ENCODE measurements at places on chromosomes 5 and 9.

GRCh38 chr5:79636981-79637733 is 24.9 kb downstream of the TENT2 start:
- no peak for DNase-seq

DNA sequence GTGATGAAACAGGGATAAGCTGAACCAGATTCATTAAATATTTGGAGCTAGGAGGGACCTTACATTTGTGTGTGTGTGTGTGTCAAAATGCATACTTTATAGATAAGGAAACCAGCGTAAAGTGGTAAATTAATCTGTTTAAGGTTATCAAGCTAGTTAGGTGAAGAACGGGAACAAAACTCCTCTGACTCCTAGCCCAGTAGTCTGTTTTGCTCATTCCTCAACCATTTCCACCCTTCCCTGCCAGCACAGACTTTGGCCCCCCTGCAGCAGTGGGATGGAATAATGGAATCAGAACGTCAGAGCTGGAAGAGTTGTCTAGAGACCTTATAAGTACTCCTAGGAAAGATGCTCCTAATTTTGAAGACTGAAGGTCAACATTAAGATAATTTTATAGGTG is 6.5 kb downstream of the AGXT2 start:
- DNase-seq: no peak

DNA sequence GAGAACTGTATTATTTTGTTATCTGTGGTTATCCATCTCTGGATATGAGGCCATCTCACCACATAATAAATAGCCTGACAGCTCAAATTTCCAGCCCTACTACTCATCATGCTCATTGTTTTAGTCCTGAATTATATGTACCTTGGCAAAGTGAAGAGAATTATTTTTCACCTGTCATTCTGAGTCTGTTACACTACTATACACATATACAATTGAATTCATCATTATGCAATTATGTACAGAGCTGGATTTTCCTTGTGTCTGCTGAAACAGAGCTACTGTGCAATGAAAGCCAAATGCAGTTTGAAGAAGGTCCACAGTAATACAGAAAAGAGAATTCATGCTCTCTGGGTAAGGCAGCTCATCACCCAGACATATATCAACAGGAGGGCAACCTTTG is 28.5 kb downstream of the ESM1 start:
- no peak for DNase-seq

DNA sequence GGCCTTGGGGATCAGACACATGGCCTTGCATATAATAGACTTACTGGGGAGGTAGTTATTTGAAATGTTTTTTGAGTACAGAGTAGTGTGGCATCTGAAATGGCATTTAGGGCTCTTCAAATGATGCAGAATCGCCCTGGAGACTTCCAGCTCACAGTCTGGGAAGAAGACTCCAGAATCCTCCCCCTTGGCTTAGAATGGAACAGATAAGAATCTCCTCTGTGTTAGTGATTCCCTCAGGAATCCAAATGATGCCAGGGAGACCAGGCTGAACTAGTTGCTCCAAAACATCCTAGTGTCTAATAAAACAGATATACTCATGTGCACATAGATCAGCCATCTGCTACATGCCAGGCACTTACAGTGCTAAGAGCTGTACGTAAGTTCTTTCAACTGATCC is 38.6 kb upstream of the SMC5 start:
- no peak for DNase-seq

DNA sequence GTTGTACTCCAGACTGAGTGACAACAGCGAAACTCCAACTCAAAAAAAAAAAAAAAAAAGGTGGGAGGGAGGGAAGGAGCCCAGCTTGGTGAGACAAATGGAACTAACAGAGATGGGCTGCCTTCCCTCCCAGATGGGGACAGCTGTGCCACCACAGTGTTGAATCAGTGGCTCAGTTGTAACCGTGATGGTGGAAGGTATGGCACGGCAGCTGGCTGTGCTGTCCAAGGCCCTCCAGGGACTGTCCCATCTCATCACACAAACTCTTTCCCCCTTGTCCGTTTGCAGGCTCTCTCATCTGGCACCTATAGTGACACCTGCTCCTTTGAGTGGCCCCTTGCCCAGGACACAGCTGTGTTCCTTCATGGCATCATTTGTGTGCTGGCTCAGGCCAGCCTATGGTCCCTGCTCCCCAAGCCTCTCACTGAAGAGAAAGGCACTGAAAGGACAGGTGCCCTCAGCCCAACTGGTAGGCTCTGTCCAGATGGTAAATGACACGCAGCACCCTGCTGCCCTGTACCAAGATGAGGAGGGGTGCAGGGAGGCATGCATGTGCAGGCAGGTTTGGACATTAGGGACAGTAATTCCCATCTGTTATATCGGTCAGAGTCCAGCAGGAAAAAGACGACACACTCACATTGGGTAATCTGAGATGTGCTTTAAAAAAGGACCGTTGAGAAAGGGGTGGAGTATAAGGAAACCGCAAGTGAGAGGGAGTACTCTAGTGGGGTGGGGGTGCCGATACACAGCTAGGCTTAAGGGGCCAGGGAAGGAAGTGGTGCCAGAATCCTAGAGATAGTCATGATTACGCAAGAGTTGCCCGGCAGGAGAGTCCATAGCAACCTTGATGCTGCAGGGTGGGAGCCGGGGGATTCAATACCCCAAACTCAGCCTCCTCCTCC is 4.3 kb downstream of the SMIM33 start:
- peak; percentile 65 for DNase-seq

- no peak for DNase-seq
Measured at GRCh38 chr9:33377089-33377715, 25.2 kb downstream of the AQP7 start.

GRCh38 chr5:93273176-93273575 is 307.8 kb downstream of the NR2F1-AS1 start:
- no peak for DNase-seq

DNA sequence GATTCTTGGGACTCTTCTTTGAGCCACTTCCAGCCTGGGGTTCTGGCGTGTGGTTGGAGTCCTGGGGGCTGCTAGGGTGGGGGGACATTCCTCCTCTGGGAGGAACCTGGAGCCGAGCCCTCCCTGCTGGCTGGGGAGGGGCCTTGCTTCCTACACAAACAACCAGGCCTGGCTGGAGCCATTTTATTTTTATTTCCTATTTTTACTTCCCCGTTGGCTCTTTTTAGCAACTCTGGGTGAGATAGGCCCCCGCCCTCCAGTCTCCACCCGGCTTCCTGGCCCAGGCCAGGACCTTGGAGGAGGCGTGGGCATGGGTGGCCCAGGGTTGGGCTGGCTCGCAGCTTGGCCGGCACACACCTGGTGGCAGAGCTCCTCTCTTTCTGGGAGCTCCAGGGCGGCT is 15.1 kb downstream of the RXRA start:
- peak; percentile 68 for DNase-seq

DNA sequence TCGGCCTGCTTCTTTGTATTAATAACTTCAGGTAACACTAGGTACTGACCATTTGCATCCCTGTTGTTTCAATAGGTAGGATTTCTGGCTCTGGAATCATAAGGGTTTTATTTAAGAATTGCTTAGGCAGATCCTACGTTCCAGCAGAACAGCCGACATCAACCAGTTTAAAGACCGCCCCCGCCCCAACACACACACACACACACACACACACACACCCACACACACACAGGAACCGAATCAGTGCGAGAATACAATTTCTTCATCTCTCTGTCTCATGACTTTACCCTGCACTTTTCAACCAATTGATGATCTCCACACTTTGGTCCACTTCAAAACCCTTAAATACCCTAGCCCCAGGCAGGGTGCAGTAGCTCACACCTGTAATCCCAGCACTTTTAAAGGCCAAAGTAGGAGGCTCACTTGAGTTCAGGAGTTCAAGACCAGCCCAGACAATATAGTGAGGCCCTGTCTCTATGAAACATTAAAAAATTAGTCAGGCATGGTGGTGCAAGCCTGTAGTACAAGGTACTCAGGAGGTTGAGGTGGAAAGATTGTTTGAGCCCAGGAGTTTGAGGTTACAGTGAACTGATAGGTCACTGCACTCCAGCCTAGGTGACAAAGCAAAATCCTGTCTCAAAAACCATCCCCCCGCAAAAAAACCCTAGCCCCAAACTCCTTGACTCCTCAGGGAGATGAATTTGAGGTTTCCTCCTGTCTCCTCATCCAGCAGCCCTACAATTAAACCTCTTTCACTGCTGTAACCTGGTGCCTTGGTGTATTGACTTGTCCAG is 2.7 kb upstream of the MTMR12 start:
- DNase-seq: no peak

DNA sequence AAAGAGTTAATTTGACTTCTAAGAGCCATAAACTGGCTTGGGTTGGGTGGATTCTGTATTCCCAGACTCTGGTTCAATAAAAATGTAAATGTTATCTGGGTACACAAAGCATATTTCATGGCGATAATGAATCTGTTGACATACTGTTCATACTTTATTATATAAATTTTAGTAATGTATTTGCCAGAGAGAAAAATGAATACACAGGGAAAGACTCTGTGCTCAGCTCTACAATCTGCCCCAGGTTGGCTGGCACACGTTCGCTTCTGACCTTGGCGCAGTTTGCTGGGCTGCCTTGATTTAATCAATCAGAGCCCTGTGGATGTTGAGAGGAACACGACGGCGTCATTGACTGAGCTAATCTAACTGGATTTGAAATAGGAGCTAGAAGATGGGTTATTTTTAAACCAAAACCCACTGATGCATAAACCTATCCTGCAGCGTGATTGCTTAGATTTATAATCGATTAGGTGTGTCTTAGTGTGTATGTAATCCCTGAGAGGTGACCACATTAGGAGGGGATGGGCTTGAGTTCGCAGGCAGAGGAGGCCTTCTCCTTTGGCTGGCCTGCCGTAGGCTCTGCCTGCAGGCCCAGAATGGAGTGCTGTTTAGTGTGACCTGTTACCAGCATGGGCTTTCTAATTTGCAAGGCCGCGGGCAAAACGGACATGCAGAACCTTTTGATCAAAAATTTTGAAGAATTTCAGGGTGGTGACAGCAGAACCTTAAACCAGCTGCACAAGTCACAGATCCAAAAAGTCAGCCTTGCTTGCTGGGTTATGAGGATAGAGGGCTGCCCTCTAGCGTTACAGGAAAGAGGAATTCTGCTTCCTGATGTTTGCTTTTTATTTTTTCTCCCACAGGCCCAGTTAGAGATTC is 3.9 kb upstream of the ADCY2 start:
- DNase-seq: peak; percentile 21

DNA sequence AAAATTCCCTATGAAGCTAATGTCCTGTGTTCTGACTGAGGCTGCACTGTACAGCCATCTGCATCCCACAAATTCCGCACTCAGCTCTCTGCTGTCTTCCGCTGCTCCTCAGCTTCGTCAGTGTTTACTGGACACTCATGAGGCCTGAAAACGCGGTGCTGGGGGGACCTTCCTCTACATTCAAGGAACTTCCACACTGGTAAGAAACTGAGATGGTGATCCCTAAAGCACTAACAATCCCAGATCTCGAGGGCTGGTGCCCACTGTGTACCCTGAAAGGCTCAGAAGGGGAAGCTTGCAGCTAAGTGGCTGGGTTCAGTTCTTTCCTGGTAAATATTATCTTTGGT is 117.9 kb downstream of the NRG2 start:
- DNase-seq: no peak

- peak; percentile 70 for DNase-seq
Measured at GRCh38 chr9:129906298-129906697, 71.0 kb downstream of the USP20 start.

DNA sequence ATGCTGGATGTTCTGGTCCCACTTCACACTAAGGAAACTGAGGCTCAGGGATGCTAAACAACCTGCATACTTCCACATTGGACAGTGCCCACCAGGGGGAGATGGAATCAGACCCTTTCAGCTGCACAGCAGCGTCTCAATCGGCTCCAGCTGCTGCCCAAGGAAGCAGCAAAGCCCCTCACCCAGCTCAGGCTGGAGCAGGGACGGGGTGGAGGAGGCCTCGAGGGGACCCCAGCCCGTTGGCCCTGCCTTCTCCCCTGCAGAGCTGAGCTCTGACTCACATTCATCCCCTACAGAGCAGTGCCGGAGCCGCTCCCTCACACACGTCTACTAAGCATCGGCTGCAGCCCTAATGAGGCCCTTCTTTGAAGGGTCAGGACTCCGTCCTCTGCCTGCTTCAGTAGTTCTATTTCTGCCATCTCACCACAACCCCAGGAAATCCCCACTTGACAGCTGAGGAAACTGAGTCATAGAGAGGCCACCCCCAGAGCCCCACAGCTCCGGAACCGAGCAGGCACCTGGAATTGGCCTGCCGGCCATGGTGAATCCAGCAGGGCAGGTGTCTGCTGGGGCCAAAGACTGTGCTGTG is 21.5 kb upstream of the SUSD3 start:
- no peak for DNase-seq

DNA sequence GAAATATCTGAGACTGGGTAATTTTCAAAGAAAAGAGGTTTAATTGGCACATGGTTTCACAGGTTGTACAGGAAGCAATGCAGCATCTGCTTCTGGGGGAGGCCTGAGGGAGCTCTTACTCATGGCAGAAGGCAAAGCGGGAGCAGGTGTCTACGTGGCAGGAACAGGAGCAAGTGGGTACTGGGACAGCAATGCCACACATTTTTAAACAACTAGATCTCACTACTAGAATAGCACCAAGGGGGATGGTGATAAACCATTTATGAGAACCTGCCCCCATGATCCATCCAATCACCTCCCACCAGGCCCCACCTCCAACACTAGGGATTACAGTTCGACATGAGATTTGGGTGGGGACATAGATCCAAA is 47.6 kb upstream of the HOMER1 start:
- no peak for DNase-seq

DNA sequence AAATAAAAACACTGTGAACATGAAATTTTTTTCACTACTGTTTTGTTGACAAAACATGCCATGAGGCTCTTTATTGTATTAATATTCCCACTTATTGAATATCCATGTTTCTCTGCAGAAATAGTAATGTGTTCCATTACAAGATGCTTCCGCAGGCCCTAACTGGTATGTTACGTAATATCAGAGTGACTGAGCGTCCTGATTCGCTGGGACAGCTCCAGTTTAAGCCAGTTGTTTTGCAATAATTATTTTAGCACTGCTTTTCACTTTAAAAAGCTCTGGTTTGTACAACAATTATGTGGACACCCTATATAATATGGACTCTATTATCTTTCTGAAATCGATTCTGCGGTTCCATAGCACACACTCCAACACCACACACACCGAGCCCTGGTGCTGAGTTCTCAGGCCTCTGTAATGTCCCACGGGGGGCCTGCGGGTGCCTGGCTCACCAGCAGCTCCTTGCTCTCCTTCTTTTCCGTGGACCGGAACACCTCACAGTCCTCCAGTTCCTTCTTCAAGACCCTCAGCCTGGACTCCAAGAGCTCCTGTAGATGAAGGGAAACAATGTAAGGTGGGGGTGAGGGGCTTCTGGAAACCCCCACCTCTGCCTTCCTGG is 1.8 kb downstream of the TRIM7 start:
- DNase-seq: peak; percentile 73

Data from suppressor macrophage treated with lipopolysaccharide for 4 hours (primary cell).